ENCODE measurements at places on chromosomes 5 and 9.
A peak's percentile ranks its signal among the peaks of the same experiment; 100 is the strongest.

GRCh38 chr9:82882138-82882537 lies 180.8 kb downstream of the RASEF start:
- no peak for DNase-seq

- DNase-seq, result peak; percentile 10
Measured at GRCh38 chr5:91521334-91521733, 138.2 kb upstream of the ARRDC3 start.

GRCh38 chr5:118778941-118779340 lies 209.4 kb downstream of the DTWD2 start:
- DNase-seq, result no peak

- no peak for DNase-seq
Measured at GRCh38 chr9:92645041-92645440, 24.9 kb downstream of the IPPK start.

DNA sequence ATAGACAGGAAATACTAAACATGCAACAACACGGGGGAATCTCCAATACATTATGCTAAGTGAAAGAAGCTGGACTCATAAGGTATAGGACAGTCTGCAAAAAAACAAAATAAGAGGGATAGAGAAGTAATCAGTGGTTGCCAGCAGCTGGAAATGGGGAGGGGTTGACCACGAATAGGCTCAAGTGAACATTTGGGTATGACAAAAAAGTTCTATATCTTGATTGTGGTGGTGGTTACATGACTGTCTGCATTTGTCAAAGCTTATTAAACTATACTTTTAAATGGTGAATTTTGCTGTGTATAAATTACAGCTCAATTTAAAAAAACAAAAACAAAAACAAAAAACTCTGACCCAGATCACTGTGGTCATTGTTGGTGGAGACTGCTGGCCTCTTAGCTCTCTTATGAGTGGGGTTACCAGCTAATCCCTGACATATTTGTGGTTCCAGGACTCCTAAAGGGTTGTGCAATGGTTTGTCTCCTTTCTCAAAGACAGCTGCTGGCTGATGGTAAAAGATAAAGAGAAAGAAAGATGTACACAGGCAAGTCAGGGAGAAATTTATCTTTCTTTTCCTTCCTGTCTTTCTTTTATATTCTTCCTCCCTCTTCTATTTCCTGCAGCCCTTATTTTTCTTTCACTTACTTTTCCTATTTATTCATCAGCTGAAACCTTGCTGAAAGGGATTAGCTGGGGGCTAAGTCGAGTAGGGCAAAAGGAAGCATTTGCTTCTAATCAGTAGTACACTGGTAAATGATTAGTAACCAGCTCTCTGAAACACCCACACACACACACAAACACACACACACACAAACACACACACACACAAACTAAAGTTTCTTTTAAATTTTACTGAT lies 42.6 kb upstream of the APC start:
- DNase-seq, result no peak

- no peak for DNase-seq
Measured at GRCh38 chr9:88280816-88281382, 107.3 kb upstream of the SPIN1 start.

GRCh38 chr5:98783051-98783649 lies 9.7 kb downstream of the RGMB start:
- DNase-seq, result no peak

Data from Panc1 (cell line).